Bronchial epithelial cell (primary cell): ENCODE measurements at places on chromosomes 1 and 21. TPM values are rescaled to one million over a fixed set of nuclear protein-coding genes. Genes with fewer than 3 reads are reported as not detected.

Gene DNALI1
- total RNA-seq: under 0.01 and 0.26 TPM in 2 replicates

Gene G0S2
- total RNA-seq: 301 and 418 TPM in 2 replicates

Gene RHBG
- total RNA-seq: under 0.01 and 0.13 TPM in 2 replicates

Gene STYXL2
- total RNA-seq: not detected in 2 replicates

Gene CD160
- not detected in 2 replicates for total RNA-seq

Gene KCNJ15
- total RNA-seq: 0.38 and 2.1 TPM in 2 replicates

Gene IFNAR1
- 8.1 and 8.2 TPM in 2 replicates for total RNA-seq

Gene C1orf21
- total RNA-seq: 10.3 and 13.4 TPM in 2 replicates

Gene DYNLT4
- total RNA-seq: not detected in 2 replicates

Gene KCNN3
- under 0.01 TPM in 1 of 2 replicates, not detected in the other for total RNA-seq

Gene TMIGD3
- total RNA-seq: not detected in 2 replicates

Gene HCN3
- 0.90 and 1.1 TPM in 2 replicates for total RNA-seq

Gene LCA5L
- total RNA-seq: 0.53 and 3.2 TPM in 2 replicates

Gene C1orf185
- not detected in 2 replicates for total RNA-seq

Gene LCE6A
- not detected in 2 replicates for total RNA-seq

Gene GGPS1
- total RNA-seq: 21.6 and 25.3 TPM in 2 replicates

Gene TEDDM1
- total RNA-seq: not detected in 2 replicates

Gene HSPA6
- 1.6 and 1.7 TPM in 2 replicates for total RNA-seq

Gene CEP85
- total RNA-seq: 8.1 and 8.4 TPM in 2 replicates

Gene C1QTNF12
- total RNA-seq: 1.3 and 2.7 TPM in 2 replicates

Gene SLC41A1
- total RNA-seq: 6.6 and 8.6 TPM in 2 replicates

Gene KCND3
- under 0.01 and 0.13 TPM in 2 replicates for total RNA-seq

Gene F3
- 326 and 618 TPM in 2 replicates for total RNA-seq

Gene S100A6
- 2,948 and 3,820 TPM in 2 replicates for total RNA-seq

Gene TPTE
- not detected in 2 replicates for total RNA-seq

Gene AGPAT3
- total RNA-seq: 40.5 and 47.5 TPM in 2 replicates

Gene ANKRD13C
- total RNA-seq: 16.1 and 25.1 TPM in 2 replicates

Gene ERG
- under 0.01 TPM in 1 of 2 replicates, not detected in the other for total RNA-seq

Gene FCAMR
- total RNA-seq: not detected in 2 replicates
